Activated CD4-positive, alpha-beta T cell treated with anti-CD3 and anti-CD28 coated beads, Interleukin-2, amount 10 ng/mL, durations not matched to agents 24 days and 14 days (primary cell): ENCODE measurements at places on chromosomes 16 and 17.

GRCh38 chr16:62963846-62964245 is 927.6 kb upstream of the CDH8 start:
- no peak for DNase-seq

DNA sequence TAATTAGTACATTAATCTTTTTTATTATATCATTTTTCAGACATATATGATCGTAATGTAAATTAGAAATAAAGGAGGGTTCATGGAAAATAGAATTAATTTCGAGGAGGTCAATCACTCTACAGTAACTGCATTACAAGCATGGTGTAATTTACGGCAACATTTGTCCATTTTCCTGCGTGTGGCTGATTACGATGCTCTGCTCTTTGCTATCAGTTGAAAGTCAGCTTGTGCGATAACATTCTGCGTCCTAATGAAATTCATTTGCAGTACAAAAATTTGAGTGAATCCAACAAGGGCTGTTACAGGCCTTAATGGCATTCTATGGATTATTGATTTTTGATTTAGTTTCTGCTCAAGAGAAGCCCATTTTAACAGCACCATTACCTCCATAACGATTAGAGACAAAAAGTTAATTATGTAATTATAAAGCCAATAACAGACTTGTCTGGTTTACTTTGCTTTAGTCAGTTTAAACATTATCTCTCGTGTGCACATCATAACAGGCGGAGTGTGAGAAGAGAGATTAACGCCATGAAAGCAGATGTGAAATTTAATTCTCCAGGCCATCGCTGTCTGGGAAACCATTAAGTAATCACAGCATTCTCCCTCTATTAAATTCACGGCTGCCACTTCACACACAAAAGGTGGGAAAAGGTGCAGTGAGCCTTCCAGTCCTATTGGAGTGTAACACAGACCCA is 256.4 kb upstream of the IRX3 start:
- no peak for DNase-seq

- no peak for DNase-seq
These were observed 877 bp upstream of the BCL7C start for GRCh38 chr16:30894540-30895368.

- no peak for DNase-seq
These were observed 69.4 kb downstream of the RPH3AL start for GRCh38 chr17:282912-283882.

GRCh38 chr17:78434455-78435329 is 56.2 kb downstream of the PGS1 start:
- DNase-seq: no peak

DNA sequence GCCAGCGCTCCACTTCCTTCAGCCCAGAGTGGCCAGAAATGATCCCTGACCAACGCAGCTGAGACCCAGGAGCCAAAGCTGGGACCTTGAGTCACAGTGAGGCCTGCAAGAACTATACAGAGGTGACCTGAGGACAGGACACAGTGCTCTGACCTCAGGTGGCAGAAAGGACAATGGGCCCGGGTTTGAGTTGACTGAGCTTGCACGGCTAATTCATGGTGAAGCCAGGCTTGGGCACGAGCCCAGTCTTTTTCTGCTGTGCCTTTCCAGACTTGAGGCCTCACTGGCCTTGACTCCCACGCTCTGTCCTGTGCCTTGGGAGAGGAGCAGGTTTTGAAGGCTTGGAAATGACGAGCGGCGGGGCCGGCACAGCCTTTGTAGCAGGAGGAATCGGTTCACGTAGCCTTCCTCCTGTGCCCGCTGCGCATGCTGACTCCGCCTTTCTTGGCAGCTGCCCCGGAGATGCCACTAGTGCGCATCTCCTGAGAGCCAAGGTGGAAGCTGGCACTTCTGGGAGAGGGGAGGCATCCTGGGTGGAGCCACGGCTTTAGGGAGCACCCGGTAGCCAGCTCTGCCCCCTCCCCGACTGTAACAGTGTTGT is 34.9 kb downstream of the NDEL1 start:
- DNase-seq: no peak

- DNase-seq: peak; percentile 81
These were observed 65.8 kb upstream of the SMIM36 start for GRCh38 chr17:55576996-55577586.

DNA sequence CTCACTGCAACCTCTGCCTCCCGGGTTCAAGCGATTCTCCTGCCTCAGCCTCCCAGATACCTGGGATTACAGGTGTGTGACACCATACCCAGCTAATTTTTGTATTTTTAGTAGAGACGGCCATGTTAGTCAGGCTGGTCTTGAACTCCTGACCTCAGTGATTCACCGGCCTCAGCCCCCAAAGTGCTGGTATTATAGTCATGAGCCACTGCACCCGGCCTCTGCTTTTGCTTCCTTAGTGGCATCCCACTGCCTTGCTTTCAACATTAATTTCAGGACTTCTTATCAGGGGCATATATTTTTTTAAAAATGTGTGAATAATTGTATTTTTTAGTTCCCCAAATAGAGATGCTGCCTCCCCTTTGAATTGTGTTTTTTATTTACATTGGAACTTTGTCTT is 98.8 kb downstream of the SYCE1L start:
- DNase-seq: no peak
